ENCODE measurements at places on chromosomes 3 and 15.

- DNase-seq: no peak
These were observed 39.0 kb upstream of the POMGNT2 start for GRCh38 chr3:43144761-43145490.

DNA sequence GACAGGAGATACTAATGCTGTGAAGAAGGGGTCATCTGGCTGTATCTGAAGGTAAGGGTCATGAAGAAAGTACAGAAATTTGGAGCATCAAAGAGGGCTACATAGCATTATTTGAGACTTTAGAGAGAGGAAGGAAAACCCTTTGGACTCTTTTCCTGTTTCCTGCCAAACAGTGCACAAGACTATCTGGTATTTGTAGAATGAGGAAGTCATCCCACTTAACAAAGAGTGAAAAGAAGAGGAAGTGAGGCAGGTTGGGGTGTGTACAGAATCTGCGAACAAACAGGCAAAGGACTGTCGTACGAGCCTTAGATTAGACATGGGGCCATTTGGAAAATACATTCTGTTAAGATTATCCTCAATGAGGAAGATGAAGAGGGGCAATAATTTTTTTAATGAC lies 546.8 kb upstream of the EPHA6 start:
- no peak for DNase-seq

GRCh38 chr3:52920841-52921240 lies 23.5 kb upstream of the STIMATE start:
- DNase-seq: no peak

- no peak for DNase-seq
These were observed 100.3 kb downstream of the STRIT1 start for GRCh38 chr3:155192957-155193746.

DNA sequence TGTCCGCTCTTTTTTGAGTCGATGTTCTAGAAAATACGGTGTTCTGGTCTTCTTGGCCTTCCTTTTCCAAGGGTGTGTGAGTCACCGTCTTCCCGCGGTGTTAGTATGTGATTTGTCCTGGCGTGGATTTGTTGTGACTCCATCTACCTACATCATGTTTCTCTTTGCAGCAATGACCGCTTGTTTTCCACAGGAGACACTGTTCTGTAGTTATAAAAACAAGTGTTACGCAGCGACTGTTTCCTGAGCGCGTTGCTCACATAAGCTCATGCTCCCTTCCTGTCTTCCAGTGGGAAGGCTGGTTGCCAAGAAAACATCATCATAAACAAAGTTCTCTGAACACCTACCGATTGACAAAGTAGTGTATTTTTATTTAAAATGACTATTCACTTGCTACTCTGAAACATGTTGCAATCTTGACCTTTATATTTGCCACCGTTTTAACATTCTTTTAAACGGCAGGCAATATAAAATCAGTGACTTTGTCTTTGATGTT lies 19.0 kb downstream of the USP13 start:
- DNase-seq: no peak

DNA sequence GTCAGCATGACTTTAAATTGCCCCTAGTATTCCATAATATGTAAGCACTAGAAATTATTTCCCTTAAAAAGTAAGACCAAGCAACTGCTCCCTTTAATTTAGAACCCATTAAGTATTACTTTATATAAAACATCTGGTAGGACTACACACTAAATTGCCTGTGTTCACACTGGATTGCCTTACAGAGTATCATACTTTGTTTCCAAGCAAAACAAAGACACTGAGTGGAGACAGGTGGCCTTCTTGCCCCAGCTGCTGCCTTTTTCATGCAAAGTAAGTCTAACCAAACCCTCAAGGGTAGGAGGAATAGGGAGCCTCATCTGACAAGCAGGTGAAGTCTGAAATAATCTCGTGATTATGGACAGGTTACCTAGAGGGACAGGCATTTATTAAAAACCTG lies 87.3 kb downstream of the PEX5L start:
- DNase-seq: no peak

GRCh38 chr15:58159827-58160386 lies 21.7 kb downstream of the AQP9 start:
- DNase-seq: no peak

- no peak for DNase-seq
These were observed 83.2 kb upstream of the ATP10A start for GRCh38 chr15:25946241-25946805.

DNA sequence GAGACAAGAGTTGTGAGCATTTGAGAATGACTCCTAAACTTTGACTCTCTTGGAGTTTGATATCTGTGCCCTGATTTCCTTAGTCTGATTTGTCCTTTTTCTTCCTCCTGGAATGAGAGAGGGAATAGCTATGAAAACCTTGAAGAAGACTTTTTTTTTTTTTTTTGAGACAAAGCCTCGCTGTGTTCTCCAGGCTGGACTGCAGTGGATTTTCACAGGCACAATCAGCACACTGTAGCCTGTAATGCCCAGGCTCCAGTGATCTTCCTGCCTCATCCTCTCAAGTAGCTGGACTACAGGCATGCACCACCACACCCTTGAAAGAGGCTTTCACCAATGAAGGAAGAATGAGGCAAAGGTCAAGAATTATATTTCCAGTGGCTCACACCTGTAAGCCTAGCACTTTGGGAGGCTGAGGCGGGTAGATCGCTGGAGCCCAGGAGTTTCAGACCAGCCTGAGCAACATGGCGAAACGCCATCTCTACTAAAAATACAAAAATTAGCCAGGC lies 10.3 kb upstream of the ARGFX start:
- DNase-seq: no peak

DNA sequence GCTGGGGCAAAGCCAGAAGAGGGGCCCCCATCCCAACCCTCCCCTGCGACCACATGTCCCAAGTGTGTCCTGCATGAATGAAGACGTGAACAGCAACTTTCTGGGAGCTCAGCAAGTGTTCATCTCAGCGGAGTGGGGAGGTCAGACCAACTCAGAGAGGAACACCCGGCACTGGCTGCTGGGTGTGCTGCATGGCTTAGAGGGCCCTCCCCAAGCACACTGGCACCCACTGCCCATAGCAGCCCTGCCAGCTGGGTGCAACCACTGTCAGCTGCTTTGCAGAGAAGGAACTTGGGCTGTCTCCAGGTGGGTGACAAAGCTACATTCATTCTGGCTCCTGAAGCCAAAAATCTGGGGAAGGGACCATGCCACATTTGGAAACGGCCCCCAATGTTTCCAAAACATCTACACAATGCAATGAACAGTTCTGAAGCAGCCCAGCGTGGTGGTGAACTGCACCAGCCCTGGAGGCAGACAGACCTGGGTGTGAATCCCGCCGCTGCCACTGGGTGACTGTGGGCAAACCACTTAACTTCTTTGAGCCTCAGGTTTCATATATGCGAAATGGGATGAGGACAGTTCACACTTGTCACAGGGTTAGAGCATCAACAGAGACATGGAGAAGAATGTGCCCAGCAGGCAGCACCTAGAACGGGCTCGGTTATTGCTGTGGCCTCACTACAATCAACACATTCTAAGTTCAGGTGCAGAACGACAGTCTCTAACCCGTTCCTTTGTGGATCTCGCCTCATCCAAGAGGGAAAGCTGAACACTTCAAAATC lies 145.4 kb downstream of the NUP210 start:
- no peak for DNase-seq

- no peak for DNase-seq
These were observed 32.3 kb downstream of the MYO1E start for GRCh38 chr15:59340325-59340724.

All from heart left ventricle (tissue), 16 donors.